T-helper 22 cell (primary cell): ENCODE measurements at places on chromosomes 16 and 17.

DNA sequence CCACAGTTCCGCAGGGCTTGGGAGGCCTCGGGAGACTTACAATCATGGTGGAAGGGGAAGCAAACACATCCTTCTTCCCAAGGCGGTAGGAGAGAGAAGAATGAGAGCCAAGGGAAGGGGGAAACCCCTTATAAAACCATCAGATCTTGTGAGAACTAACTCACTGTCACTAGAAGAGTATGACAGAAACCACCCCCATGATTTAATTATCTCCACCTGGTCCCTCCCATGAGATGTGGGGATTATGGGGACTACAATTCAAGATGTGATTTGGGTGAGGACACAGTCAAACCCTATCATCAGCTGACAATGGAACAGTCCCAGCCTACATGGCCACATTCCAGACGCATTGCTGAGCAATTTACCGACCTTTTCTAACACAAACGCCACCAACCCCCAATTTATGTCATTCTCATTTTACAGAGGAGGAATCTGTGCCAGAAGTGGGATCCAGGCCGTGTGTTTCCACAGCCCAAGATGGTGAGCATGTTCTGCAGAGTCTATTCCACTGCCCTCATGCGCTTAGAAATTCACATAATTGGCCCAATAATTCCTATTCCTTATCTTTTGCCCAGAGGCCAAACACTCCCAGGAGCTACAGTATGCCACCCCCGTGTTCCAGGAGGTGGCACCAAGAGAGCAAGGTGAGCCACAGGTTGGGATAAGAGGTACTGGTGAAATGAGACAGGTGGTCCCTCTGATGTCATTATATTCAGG is 17.3 kb downstream of the MILR1 start:
- DNase-seq = no peak

- DNase-seq = no peak
These were observed 4.1 kb downstream of the SP6 start for GRCh38 chr17:47846716-47847340.

DNA sequence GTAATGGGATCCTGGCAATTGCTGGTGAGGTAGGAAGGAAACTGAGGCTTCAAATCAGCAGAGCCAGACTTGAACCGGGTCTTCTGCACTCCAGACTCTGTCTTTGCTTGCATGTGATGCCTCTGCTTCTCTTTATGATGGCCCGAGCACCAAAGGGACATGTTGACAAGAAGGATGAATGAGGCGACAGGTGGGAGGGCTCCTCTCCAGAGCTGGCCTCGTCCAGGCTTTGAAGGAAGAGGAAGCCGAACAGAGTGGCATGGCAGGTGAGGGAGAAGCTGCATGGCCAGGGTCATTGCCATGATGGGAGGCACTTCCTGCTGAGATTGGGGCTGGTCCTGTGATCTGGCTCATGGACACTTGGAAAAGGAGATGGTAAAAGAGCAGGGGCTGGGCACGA is 40.8 kb downstream of the AKAP1 start:
- DNase-seq = no peak

GRCh38 chr17:73703192-73703591 is 58.9 kb upstream of the SDK2 start:
- DNase-seq = no peak

- no peak for DNase-seq
These were observed 20.1 kb downstream of the UBE2O start for GRCh38 chr17:76432712-76433336.

DNA sequence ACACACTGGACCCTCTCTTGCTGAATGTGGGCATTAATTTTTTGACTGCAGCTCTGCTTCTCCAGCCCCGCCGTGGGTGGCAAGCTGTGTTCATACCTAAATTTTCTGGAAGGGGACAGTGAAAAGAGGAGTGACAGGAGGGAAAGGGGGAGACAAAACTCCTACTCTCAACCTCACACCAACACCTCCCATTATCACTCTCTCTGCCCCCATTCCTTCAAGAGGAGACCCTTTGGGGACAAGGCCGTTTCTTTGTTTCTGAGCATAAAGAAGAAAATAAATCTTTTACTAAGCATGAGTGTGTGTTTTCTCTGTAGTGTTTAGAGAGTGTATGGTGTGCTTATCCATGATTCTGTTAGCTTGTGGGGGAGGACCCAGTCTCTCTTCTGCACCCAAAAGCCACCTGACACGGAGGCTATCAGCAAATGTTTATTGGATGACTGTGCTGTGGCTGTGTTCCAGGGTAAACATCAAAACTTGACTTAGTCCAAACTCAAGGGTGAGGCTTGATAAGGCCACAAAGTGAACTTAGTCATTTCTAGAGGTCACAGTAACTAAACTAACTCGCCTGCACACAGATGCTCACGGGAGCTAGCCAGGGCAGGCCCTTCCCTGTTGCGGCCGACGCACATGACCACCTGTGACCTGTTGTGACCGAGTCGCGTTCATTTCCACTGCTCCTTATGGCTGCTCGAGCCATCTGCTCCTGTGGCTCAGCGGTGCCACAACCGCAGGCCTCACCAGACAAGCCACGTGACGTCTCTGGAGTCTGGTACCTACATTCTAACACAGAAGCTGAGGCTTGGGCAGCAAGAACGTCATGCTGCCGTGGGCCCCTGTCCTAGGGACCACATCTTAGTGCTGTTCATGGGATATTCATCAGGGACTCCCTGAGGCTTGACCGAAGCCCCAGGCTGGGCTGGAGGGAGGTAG is 9.8 kb upstream of the MED11 start:
- DNase-seq = no peak
